ENCODE measurements at places on chromosomes 4 and X.

DNA sequence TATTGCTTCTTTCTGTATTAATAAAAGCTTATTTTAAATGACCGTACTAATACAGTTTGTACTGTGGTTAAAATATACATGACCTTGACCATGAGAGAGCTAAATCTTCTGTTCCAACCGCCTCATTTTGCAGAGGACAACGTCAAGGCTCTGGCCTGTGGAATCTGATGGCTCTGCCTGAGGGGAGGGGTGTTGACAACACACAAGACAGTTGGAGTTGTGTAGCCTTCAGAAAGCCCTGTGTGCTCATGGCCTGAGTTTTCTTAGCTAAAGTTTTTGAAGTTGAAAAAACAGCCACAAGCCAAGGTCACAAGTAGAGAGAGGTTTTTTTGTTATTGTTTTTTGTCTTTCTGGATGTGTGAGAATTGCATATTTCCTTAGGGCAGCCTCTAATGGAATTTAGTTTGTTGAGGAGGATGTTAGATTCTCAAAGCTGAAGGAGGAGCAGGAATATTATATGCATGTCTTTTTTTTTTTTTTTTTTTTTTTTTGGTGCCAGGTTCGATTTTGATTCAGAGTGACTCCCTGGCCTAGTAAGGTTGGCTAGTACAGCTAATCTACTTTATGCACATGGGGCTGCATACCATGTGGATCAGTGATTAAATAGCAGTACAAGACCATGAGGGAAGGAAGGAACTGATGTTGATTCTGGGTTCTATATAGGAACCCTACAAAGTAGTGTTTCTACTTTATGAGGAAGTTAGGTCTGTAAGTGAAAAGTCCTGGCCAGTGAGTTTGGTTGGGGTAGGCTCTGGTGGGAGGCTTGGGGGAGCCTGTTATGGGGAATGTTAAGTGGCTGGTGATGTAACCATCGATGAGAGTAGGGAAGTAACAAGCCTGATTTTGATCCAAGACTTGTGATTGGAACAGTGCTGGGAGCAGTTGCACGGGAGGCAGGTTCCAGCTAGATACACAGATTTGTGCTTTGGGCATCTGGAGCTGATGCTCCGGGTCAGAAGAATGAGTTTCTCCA, 20.3 kb downstream of the SMS start:
- no peak for DNase-seq

DNA sequence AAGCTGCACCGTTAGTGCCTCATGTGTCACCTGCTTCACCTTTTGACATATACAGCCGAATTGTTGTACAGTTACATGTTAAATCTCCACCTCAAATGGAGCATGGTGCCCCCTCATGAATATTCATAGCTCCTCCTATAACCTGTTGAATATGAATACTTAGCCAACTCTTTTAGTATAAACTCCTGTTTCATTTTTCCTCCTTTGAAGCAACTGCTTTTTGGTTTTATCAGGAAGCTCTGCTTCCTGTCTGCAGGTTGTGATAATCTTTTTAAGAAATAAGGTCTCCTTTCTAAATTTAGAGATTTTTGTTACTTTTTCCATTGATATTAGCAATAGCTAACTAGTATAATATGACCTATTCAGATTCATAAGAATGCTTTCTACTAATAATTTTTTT, 1429.2 kb upstream of the AGA start:
- no peak for DNase-seq

DNA sequence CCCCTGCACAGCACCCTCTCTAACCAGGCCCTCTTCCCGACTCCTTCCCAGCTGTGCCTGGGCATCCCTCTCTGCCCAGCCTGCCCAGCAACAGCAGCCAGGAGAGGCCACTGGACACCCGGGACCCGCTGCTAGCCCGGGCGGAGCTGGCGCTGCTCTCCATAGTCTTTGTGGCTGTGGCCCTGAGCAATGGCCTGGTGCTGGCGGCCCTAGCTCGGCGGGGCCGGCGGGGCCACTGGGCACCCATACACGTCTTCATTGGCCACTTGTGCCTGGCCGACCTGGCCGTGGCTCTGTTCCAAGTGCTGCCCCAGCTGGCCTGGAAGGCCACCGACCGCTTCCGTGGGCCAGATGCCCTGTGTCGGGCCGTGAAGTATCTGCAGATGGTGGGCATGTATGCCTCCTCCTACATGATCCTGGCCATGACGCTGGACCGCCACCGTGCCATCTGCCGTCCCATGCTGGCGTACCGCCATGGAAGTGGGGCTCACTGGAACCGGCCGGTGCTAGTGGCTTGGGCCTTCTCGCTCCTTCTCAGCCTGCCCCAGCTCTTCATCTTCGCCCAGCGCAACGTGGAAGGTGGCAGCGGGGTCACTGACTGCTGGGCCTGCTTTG, 1.1 kb downstream of the AVPR2 start:
- DNase-seq = no peak

DNA sequence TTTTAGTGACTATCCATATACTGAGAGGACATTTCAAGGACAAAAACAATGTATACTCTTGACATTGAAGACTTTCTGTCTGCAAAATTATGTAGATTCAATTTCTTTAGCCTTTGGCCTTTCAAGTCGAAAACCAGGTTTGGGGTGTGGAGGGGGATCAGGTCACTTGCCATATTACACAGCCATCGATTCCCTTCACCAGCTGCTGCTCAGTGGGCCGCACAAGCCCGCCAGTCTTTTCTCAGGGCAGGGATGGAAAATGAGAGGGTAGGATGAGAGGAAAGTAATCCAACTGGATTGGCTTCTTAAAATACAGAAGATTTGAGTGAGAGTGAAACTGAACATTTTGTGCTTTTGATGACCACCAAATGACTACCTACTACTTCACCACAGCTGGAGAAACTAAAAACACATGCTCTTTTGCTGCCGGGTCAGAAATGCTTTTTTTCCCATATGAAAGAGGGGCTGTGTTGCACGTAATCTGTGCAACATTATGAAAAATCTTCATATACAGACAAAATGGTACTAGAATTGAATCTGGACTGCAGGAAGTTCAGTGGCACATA, 51.4 kb downstream of the FHL1 start:
- no peak for DNase-seq

DNA sequence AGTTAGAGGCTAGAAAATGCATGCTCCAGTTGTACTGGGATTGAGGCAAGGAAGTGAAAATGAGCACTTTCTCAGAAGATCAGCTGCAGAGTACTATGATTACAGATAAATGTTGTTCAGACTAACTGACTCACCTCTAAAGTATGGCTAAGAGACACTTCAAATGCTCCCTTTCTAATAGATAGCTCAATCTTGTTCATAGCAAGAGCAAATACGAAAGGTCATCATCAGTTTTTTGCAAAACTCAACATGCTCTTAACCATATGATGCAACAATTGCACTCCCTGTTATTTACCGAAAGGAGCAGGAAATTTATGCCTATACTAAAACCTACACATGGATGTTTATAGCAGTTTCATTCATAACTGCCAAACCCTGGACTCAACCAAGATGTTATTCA, 838.4 kb upstream of the INTU start:
- DNase-seq = no peak

GRCh38 chr4:13059019-13059418, 425.1 kb downstream of the RAB28 start:
- DNase-seq = no peak

- DNase-seq = no peak
Measured at GRCh38 chr4:14264437-14264836, 636.9 kb upstream of the BOD1L1 start.

- no peak for DNase-seq
Measured at GRCh38 chr4:86338989-86339388, 20.9 kb downstream of the MAPK10 start.

DNA sequence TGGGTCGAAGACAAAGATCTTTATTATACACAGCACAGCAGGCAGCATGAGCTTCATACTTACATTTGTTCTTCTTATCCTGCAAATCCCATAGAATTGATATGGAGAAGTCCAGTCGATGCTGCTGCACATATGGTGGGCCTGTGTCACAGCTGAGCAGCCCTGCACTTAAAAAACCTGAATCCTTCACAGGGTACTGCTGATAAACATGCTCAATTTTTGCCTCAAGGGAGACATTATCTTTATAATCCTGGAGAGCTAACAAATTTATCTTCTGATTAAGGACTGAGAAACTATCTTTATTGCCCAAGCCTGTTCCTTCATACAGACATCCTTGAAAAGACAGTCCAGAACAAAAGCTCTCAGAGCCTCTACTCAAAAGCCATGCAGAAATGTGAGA, 434.4 kb upstream of the FAM47C start:
- no peak for DNase-seq

GRCh38 chrX:1894740-1895139, 279.9 kb downstream of the ASMT start:
- DNase-seq = no peak

DNA sequence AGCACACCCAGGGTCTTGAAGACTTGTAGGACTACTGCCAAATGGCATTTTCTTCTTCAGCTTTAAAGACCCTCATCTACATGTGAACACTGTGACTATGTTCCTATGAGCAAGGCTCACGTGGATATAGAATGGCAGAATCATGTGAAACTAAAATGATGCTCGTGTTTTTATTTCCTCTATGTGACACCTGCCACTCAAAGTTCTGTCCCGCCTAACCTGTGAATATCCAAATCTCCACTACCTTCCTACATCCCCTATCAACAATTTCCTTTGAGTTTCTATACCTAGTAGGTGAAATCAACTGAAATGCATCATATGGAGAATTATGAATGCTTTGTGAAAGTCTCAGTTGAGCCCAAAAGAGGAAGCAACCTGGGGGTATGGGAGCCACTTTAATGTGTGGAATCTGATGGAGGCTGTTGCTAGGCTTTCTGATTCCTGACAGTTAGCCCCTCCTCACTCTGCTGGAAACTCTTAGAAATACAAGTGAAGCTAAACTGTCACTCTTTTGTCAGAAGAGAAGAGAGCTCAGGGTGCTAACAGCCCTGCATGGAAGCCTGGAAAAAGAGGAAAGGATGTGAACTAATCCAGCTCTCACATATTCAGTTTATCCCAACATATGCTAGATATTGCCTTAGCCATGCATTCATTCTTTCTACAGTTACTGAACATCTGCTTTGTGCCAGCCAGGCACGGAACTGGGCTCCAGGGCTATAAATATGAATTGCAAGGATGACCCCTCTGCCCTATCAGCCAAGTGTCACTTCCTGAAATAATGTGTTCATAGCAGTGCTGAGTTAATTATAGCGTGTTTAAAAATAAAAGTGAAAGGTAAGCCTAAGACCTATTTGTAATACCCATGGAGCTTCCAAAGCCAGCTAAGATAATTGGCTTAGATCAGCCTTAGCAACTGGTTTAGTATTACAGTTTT, 11.0 kb downstream of the LHFPL1 start:
- no peak for DNase-seq

GRCh38 chr4:139734201-139734874, 68.7 kb downstream of the MGST2 start:
- DNase-seq = no peak

GRCh38 chr4:56085275-56085674, 136.5 kb downstream of the CEP135 start:
- no peak for DNase-seq

GRCh38 chrX:110791071-110791470, 4.5 kb downstream of the CHRDL1 start:
- DNase-seq = no peak

DNA sequence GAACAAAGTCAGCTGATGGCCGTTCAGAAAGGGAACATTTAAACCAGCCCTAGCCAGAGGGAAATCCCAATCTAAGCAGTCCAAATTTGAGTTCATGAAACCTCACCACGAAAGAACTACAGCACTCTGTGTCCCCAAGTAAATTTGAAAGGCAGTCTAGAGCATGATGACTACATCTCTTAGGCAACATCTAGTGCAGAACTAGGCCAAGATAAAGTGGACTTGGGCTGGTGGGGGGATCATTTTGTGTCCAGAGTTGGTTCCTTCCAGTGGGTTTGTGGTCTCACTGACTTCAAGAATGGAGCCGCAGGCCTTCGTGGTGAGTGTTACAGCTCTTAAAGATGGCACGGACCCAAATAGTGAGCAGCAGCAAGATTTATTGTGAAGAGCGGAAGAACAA, 64.9 kb downstream of the KLHL4 start:
- no peak for DNase-seq

DNA sequence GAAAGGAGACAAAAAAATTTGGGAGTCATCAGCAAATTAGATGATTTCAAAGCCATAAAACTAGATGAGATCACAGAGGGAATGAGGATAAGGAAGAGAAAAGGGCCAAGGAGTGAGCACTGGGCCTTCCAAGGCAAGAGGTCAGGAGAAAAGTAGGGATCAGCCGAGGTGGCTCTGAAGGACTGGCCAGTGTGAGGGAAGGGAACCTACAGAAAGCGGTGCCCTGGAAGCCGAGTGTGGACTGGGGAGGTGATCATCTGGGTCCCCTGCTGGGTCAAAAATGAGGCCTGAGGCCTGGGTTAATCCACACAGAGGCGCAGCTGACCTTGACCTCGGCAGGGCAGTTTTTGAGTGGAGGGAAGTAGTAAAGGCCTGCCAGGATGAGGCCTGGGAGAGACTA, 133.8 kb downstream of the SMIM20 start:
- DNase-seq = no peak

DNA sequence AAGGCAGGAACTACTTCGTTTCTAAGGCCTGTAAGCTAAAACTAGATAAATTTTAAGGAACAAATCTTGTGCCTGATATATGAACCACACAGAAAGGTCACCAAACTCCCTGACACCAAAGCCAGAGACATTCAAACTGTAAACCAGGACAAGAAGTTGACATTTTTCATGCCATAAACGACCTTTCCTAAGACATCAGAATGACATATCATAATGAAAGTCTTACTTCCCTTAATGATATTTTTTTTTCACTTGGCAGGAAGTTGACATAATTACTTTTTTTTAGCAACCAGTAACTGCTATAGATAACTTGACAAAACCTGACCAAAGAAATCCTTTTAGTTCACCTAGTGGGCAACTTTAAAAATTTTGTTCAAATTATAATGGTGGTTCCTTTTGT, 231.5 kb upstream of the AGTR2 start:
- DNase-seq = no peak

DNA sequence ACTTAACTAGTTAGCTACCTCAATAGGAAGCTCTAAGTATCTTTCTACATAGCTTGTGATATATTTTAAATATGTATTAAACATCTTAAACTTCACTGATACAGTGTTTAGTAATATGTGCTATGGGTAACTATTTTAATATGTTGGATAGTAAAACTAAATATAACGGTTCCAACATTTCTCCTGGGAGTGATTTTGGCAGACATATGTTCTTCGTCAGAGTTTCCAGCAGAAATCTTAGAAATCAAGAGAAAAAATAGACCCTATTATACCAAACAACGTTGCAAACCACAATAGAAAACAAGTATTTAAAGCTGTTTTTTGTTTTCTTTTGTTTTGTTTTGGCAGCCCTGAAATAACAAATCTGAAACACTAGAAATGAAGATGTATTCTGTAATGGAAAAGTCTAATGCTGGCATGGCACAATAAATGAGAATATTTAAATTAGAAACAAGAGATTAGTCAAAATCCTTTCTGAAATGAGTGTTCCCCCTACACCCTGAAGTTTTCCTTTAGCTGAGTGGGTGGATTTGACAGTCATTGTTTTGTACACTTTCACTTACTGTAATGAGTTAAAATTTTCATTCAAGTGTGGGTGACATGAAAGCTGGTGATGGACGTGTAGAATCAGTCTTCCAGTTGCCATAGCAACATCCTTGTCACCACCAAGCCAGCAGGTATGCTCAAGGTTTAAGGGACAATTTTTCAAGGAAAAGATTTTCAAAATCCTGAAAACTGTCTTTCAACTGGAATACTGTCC, 233.5 kb downstream of the SCFD2 start:
- DNase-seq = no peak

GRCh38 chrX:15416133-15416993, 32.1 kb upstream of the VEGFD start:
- DNase-seq = no peak

All from caudate nucleus (tissue), 63 donors.